CD4-positive, alpha-beta T cell (primary cell): ENCODE measurements at places on chromosomes 1 and 21.

DNA sequence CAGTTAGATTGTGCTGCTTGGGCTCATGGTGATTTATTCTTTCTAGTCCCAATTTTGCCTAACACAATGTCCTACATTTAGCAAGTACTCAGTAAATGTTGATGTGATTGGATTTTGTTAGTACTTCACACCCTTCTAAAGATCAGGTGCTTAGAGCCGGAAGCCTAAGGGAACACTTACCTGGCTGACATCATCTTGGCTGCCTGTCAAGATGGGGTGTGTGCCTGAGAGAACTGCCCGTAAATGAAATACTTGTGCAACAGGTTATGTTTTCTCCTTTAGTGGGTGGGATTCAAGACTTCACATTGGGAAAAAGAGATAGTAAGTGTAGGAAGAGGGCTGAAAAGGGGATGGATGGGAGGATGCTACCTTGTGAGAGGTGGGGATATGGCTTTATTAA, 75.5 kb upstream of the MACF1 start:
- DNase-seq = no peak

GRCh38 chr1:244830639-244831038, 4.8 kb upstream of the COX20 start:
- DNase-seq = no peak

DNA sequence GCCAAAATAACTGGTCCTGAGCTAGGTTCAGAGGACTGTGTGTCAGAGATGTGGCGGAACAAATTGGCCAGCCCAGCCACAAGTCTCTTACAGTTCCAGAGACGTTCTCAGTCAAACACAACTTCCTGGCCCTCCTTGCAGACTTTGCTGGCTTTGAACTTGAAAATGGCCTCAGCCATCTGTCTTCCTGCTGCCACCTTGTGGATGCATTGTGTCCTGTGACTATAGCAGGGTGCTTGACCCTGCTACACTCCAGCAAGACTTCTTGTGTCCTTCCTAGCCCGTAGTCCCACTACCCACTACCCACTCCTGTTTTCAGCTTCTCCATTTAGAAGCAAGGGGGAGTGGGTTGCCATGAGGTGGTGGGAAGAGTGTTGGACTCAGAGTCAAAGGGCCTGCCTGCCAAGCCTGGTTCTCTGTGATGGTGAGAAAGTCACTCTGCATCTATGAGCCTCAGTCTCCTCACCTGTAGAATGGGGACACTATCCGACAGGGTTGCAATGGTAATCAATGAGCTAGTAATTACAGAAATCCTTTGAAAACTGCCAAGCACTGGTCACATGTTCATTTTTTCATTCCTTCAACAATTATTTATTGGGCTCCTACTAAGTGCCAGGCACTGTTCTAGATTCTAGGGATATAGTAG, 109.9 kb downstream of the IGSF21 start:
- no peak for DNase-seq

GRCh38 chr1:47569681-47570470, 132.0 kb downstream of the FOXD2 start:
- no peak for DNase-seq

DNA sequence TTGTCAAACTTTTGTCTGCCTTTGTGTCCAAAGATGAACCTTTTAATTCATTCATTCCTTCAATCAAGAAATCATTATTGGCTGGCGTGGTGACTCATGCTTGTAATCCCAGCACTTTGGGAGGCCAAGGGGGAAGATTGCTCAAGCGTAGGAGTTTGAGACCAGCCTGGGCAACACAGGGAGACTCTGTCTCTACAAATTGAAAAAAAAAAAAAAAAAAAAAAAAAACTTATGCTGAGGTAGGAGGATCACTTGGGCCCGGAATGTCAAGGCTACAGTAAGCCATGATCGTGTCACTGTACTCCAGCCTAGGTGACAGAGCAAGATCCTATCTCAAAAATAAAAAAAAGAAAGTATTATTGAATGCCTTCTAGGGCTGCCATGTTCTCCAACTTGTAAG, 51.3 kb upstream of the CXADR start:
- no peak for DNase-seq

- no peak for DNase-seq
Observed at GRCh38 chr1:162709870-162710269, 77.6 kb downstream of the DDR2 start.

GRCh38 chr1:107883562-107883961, 81.4 kb downstream of the VAV3 start:
- no peak for DNase-seq

DNA sequence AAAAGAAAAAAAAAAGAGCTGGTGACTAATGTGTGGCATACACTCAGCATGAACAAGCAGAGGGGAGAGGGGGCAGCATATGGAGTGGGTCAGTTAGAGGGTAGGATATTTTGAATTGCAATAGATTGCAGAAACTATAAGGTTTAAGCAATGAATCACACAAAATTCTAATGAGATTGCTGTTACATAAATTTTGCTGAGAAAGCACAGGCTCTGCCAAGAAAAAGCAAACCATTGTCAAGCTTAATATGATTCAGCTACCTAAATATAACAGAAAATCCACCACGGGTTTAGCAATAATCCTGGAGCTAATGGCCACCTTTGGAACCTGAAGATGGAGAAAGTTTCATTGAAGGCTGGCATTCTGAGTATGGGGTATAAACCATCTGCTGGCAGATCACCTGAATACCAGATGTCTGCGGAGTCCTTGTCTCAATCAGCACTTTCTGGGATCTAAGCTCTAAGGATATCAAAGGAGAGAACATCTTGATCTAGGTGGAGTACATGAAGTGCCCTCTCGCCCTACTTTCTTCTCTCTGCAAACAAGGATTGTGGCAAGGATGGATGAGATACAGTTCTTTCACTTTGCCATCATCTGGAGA, 30.3 kb upstream of the ANGPTL7 start:
- no peak for DNase-seq

- no peak for DNase-seq
Observed at GRCh38 chr21:37381883-37382585, 15.5 kb downstream of the DYRK1A start.

DNA sequence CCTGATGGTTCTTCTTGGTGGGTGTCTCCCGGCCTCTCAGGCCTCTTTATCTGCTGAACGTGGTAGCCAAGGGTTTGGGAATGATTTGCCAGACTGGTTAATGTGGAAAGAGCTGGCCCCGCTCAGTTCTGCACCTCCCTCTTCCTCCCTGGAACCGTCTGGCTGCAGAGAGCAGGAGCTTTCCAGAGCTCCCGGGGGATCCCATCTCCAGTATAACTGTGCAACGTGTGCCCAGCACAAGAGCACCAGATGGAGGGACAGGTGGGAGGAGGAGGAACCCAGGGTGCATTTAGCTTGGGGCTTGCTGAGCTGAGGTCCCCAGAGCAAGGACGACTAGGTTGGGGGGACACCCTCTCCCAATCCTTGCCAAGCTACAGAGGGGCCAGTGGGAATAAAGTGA, 5.0 kb downstream of the TFF1 start:
- no peak for DNase-seq

DNA sequence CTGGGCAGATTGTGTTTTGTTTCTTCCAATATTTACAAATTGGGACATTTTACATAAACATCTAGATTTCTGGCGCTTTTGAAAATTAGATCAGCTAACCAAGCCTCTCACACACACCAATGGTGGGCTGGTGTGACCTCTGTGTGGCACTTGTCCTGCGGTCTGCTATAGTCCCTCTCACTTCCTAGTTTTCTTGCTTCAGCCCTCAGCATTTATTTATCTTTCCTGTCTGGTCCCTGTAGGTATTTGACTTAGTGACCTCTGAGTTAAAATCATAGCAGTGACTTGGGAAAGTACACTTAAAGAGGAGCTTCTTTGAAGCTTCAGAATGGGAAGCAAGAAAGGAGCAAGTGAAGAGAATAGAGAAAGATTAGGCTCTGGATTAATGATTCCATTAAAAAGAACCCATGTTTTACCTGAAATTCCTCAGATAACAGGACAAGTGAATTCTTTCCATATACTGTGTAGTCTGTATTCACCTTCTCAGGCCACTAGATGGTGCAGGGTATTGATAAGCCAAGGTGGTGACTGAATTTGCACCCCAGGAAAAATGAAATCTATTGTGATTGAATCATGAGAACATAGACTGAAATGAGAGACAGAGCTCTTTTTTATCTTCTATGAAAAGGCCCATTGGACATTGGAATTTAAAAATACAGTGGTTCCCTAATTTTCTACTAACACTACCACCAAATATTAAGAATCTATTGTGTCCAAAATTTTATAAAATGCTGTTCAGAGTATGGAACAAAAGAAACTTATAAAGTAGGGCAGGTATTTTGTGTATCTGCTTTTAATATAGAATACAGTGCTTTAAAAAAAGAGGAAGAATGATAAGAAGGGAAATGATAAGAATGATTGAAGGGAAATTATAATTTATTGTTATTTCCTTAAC, 7.1 kb upstream of the DIPK1A start:
- DNase-seq = peak; percentile 72

GRCh38 chr1:56569661-56570060, 9.7 kb downstream of the PLPP3 start:
- no peak for DNase-seq

DNA sequence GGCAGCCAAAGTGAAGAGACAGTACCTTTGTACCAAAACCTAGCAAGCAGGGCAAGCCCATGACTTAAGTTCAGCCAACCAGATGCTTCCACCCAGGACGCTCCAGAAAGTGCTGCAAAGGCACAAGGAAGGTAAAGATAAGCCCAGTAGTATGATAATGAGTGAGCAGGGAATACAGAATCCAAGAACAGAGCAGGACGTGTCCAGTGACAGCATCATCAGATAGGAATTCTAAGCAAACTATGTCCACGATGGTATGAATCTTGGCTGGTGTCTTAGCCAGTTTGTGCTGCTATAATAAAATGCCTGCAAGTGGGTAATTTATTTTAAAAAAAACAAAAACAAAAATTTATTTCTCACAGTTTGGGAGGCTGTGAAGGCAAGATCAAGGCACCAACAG, 13.6 kb downstream of the GJA4 start:
- DNase-seq = no peak

- DNase-seq = no peak
Observed at GRCh38 chr1:166785987-166786386, 53.3 kb upstream of the POGK start.

DNA sequence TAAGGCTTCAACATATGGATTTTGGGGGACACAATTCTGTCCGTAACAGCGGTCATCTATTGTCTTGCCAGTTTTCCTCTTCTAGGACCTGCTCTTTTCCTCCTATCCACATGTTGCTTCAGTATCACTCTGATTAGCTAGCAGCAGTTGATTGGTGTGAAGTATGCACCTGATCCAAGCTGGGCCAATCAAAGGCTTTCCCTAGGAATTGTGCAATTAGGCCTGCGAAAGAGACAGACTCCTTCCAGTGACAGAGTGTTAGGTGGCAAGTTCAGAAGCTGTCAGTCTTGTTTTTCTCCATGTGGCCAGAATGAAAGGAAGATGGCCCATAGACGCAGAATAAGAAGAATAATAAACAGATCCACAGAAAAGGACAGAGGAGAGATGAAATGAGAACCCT, 34.1 kb upstream of the IL12RB2 start:
- no peak for DNase-seq

- no peak for DNase-seq
Observed at GRCh38 chr1:5296095-5296494, 641.7 kb downstream of the AJAP1 start.

DNA sequence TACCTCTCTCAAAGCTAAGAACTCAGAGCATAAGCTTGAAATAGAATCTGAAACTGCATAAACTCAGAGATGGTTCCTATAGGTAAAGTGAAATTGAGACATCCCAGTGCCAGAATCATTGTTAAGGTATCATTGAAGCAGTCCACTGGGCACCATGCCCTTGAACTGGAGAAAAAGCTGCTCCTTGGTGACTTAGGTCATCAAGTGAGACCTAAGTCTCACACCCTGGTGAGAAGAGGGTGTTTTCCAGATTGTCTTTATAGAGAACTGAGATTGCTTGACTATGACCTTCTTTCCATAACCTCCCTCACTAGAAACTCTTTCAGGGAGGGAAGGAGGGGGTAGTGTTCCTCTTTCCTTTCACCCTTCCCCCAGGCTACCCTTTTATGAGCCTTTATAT, 9.4 kb upstream of the ATP6V1G3 start:
- DNase-seq = no peak

DNA sequence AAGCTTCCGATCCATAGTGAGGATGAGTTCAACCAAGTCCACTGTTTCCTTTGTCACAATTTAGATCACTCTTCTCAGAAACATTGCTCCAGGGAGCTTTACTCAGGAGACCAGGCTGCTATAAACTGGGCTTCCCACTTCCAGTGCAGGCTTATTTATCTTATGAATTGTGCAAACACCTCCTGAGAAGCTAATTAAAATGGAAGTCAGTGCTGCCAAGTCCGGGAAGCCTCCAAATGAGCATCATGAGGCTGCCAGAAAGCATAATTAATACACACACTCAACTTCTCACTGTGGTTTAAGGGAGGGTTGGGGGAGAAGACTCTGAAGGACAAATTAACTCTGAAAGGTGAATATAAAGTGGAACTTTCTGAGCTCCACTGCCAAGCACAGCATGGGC, 145.0 kb upstream of the SGIP1 start:
- no peak for DNase-seq

- DNase-seq = no peak
Observed at GRCh38 chr1:81237473-81238089, 563.2 kb upstream of the ADGRL2 start.

GRCh38 chr1:184892116-184892515, 82.2 kb downstream of the NIBAN1 start:
- peak; percentile 39 for DNase-seq

- DNase-seq = no peak
Observed at GRCh38 chr1:113792986-113793385, 19.3 kb downstream of the RSBN1 start.

- DNase-seq = no peak
Observed at GRCh38 chr1:65332821-65333220, 23.5 kb downstream of the DNAJC6 start.

GRCh38 chr1:41591891-41592290, 107.4 kb upstream of the EDN2 start:
- DNase-seq = no peak

DNA sequence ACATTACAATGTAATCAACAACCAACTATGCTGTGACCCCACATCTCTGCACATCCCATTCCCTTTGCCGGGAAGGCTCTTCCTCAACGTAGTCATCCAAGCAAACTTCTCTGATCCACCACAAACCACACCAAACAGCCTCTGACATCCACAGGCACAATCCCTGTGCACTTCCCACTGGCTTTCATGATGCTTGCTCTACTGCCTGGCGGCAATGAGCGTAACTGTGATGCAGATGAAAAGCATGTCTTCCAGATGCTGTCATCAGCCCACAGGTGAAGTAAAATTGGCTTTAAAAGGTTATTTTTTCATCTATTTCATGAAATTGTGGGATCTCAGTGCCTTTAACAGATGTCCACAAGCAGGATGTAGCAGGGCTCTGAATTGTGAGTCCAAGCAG, 635.2 kb downstream of the SMYD3 start:
- DNase-seq = no peak
